Neuronal stem cell (in vitro differentiated cells): ENCODE measurements at places on chromosomes 4 and X.
A peak's percentile ranks its signal among the peaks of the same experiment; 100 is the strongest.

GRCh38 chr4:47694322-47694721 lies 143.5 kb downstream of the CORIN start:
- no peak for DNase-seq
- H3K4me3 ChIP-seq, result no peak overlapping the region
- no peak overlapping the region for H3K27ac ChIP-seq
- H3K27me3 ChIP-seq, result no peaks in the 10 kb centered on the region
- no peaks in the 10 kb centered on the region for H3K36me3 ChIP-seq

- H3K4me1 ChIP-seq, result no peaks in the 10 kb centered on the region
- no peak overlapping the region for H3K4me3 ChIP-seq
- no peak overlapping the region for H3K27ac ChIP-seq
- H3K36me3 ChIP-seq, result no peaks in the 10 kb centered on the region
- DNase-seq, result no peak
Measured at GRCh38 chrX:53817548-53817947, 131.0 kb upstream of the HUWE1 start.

- peak overlapping the region; percentile 81 for H3K4me3 ChIP-seq
- peak; percentile 54 for DNase-seq
- peak overlapping the region; percentile 72 for H3K27ac ChIP-seq
- H3K27me3 ChIP-seq, result no peaks in the 10 kb centered on the region
Measured at GRCh38 chr4:123398066-123398852, 1.7 kb downstream of the SPRY1 start.

GRCh38 chrX:129655547-129656249 lies 942 bp upstream of the APLN start:
- no peaks in the 10 kb centered on the region for H3K36me3 ChIP-seq
- H3K4me1 ChIP-seq, result peaks cover 8% of the 10 kb centered on the region
- peak overlapping the region; percentile 56 for H3K4me3 ChIP-seq
- no peak for DNase-seq
- no peaks in the 10 kb centered on the region for H3K27me3 ChIP-seq
- H3K27ac ChIP-seq, result no peak overlapping the region

DNA sequence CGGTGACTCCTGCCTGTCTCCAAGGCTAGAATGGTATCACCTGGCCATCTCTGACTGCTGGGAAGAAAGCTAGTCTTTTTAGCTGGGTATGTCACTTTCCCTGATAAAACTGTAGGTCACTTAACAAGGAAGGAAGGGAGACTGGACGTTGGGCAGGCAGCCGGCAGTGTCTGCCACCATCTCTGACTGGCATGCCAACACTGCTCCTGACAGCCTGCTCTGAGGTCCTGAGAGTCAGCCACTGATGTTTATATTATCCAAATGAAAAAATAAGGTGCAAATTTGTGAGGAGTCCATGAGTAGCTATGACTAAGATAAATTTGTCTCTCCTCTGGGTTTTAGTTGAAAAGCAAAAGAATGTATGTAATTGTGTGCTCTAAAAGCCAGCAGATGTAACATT lies 77.2 kb downstream of the SNX25 start:
- H3K27me3 ChIP-seq, result no peaks in the 10 kb centered on the region
- H3K4me3 ChIP-seq, result no peak overlapping the region
- H3K27ac ChIP-seq, result no peak overlapping the region
- peaks cover 4% of the 10 kb centered on the region for H3K36me3 ChIP-seq
- no peak for DNase-seq

DNA sequence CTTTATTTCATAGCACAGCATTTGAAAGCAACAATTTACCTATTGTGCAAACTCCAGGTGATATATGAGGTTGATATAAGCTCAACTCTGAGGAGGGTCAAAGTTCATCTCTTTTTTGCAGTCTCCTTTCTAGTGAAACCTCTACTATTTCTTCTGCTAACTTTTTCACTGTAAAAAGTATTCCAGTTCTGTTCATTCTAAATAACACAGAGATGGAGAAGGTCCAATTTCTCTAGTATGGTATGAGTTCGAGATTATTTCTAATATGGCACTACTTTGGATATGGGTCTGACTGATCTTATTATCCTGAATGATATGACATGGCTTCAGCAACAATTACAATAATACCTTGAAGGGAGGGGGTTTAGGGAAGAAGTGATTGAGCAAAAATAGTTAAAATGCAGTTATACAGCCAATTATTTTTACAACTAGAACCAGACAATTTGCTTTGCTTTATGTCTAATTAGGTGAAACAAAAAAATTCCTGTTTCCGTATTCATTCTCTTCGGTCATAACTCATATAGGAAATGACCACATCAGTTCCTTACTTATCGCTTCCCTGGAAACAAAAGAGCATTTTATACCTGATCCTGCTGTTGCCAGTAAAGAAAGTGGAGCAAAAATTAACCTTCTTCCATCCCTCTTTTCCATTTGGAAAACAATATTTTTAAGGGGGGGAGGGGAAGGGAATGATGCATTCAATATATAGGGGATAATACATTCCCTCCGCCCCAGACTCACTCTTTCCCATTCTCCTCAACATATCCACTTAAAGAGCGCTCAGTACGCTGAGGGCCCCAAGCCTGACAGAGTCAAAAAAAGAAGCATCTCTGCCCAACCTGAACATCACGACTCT lies 1.0 kb downstream of the TBC1D9 start:
- no peaks in the 10 kb centered on the region for H3K27me3 ChIP-seq
- no peak for DNase-seq

DNA sequence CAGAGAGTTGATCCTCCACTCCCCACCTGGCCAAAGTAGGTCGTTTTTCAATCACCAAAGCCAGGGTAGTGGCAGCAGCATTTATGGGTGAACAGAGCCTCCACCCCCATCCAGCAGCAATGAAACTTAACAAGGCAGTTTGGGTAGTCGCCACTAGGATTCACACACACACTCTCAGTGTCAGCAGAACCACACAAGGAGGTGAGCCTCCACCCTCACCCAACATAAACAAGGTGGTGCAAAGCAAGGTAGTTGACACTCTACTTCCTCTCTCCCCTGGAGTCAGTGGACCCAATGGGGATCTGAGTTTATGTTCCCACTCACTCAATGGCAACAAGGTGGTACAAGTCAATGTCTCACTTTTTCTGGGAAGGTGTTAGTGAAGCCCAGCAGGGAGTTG lies 50.4 kb upstream of the CCDC149 start:
- no peaks in the 10 kb centered on the region for H3K36me3 ChIP-seq
- H3K4me1 ChIP-seq, result no peaks in the 10 kb centered on the region
- no peaks in the 10 kb centered on the region for H3K27me3 ChIP-seq

GRCh38 chrX:76802708-76803107 lies 375.2 kb downstream of the MAGEE1 start:
- H3K27me3 ChIP-seq, result no peaks in the 10 kb centered on the region
- DNase-seq, result no peak
- no peak overlapping the region for H3K4me3 ChIP-seq
- no peaks in the 10 kb centered on the region for H3K36me3 ChIP-seq
- H3K27ac ChIP-seq, result no peak overlapping the region

DNA sequence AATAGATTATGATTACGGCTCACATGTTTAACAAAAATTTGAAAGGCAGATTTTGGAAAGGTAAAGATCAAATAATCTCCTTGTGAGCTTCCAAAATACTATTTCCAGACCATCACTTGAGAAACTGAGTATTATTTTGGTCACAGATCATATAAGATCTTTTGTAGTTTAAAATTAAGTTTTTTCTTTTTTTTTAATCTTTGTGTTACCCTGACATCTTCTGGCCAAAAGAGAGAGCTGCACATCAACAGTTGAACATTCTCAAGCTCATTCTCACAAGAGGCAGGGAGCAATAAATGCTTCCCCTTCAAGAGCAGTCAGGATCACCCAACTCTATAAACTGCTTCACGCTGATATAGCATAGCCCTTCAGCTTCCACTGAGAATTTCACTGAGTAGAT lies 15.9 kb downstream of the TMEM192 start:
- H3K4me1 ChIP-seq, result no peaks in the 10 kb centered on the region
- peaks cover 8% of the 10 kb centered on the region for H3K36me3 ChIP-seq
- no peaks in the 10 kb centered on the region for H3K27me3 ChIP-seq
- peak; percentile 11 for DNase-seq
- H3K4me3 ChIP-seq, result no peak overlapping the region

DNA sequence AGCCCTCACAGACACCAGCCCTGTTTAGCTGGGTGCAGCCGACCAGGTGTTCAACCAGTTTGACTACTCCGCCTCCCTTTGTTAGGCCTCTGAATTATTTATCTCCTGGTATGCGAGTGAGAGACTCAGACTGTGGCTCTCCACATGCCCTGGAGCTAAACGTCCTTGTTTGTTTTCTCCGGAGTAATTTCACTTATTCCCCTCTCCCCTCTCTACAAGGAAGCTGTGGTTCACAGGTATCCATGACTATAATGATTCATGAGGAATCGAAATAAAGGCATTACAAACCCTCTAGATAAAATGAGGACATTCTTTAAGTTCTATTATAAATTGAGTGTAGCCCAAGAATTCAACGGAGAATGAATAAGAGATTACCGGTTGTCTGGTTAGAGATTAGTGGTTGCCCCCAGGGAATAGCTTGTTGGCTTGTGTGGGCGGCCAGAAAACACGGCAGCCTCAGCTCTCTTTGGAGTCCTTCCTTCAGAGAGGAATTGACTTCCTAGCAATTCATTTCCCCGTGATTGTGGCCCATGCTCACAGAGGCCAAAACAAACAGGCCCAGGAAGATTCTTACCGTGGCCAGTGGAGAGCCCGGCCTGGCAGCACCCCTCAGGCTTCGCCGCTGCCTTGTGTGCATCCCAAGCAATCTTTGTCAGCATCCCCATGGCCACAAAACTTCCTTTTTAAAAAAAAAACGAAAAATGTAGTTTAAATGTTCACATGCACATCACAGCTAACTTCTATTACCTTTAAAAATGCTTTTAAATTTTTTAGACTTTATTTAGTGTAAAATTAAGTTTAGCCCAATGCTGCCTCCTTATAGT lies 60.2 kb upstream of the CBR4 start:
- H3K27me3 ChIP-seq, result no peaks in the 10 kb centered on the region
- H3K4me3 ChIP-seq, result no peak overlapping the region
- H3K27ac ChIP-seq, result peak overlapping the region; percentile 57
- DNase-seq, result peak; percentile 23
- H3K36me3 ChIP-seq, result no peaks in the 10 kb centered on the region
- H3K4me1 ChIP-seq, result peaks cover 12% of the 10 kb centered on the region

DNA sequence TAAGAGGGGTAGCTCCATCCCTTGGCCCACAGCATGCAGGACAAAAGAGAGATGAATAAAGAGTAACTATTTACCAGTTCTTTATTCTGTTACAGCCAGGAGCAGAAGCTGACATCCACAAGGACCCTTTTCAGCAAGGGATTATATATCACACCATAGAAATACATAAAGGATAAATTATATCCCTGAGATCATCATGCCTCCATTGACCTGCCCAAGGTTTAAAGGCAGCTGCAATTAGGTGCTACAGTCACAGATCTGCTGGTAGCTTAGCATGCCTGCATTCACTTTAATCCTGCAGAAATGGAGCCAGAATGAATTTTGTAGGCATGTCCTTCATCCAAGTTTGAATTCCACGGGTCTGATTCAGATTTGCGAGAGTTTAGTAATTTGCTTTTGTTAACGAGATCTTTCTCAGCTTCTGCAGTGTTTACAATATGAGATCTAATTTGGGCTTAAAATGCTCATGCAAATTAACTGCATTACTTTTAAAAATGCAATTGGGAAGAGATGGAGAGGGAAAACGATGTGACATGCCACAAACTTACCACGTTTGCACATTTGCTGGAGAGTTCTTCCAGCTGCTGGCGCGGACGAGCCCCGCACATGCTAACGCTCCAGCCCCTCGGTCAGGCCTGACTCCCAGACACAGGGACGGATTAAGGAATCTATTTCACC lies 327.0 kb upstream of the NOCT start:
- H3K4me1 ChIP-seq, result no peaks in the 10 kb centered on the region
- H3K36me3 ChIP-seq, result no peaks in the 10 kb centered on the region
- no peaks in the 10 kb centered on the region for H3K27me3 ChIP-seq

DNA sequence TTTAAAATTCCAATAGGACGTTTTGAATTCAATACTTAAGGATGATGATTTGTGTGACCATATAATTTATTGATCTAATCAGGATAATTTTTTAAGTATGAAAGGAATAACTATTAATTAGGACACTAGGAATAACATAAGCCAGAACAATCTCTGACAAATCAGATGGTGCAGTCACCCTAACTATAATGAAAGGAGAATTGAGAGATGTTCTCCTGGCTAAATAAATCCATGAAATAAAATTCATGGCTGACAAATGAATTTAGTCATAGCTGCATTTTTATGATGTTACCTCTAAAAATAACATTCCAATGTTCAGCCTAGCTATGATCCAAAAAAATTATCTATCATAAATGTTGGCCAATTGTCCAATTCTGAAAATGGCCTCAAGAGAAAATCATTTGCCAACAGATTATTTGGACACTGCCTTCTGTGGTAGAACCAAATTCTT lies 190.6 kb upstream of the NEIL3 start:
- no peak overlapping the region for H3K4me3 ChIP-seq
- no peaks in the 10 kb centered on the region for H3K27me3 ChIP-seq
- no peak overlapping the region for H3K27ac ChIP-seq
- H3K4me1 ChIP-seq, result peaks cover 13% of the 10 kb centered on the region

DNA sequence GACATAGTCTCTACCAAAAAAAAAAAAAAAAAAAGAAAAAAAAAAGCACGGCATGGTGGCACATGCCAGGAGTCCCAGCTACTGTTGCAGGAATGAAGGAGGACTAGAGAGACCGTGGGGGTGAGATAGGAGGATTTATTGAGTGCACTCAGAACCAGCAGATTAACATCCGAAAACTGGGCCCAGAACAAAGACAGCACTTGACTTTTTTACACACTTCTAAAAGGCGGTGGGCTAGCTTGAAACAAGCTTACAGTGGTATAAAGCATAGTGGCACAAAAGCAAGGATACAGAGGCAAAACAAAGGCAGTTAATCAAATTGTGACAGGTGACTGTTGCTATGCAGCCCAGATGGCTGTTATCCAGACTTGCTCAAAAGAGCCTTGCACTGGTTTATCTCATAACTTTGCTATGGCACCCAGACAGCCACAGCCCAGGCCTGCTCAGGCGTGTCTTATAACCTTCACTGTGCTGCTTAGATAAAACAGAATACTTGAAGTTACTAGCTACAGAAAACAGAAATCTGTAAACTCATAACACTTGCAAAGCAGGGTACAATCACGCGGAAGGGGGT lies 9.9 kb upstream of the PI4K2B start:
- peak; percentile 47 for DNase-seq
- H3K36me3 ChIP-seq, result no peaks in the 10 kb centered on the region
- H3K27ac ChIP-seq, result no peak overlapping the region
- H3K4me3 ChIP-seq, result no peak overlapping the region
- no peaks in the 10 kb centered on the region for H3K4me1 ChIP-seq
- no peaks in the 10 kb centered on the region for H3K27me3 ChIP-seq

DNA sequence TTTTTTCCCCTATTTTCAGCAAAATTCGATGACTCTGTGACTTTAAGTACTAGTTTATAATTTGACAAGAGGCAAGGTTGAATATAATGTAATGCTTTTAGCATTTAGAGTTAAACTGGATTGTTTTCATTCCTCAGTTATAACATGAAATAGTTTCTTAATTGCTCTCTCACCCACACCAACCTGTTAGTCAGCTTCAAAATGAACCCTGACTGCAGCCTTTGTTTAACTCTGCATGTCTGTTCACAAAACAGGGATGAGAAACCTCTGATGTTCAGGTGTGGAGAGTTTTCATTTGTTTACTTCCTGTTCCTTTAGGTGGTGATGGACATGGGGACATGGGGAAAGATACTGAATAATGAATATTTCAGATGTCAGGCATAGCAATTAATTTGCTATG lies 49.9 kb upstream of the MND1 start:
- no peaks in the 10 kb centered on the region for H3K4me1 ChIP-seq
- no peaks in the 10 kb centered on the region for H3K27me3 ChIP-seq
- no peak overlapping the region for H3K4me3 ChIP-seq
